Prostate gland (tissue), 2 donors: ENCODE measurements at places on chromosomes 12 and 14. TPM values are rescaled to one million over a fixed set of nuclear protein-coding genes. Genes with fewer than 3 reads are reported as not detected.
A peak's percentile ranks its signal among the peaks of the same experiment; 100 is the strongest.

GRCh38 chr12:57185403-57185802 is 31.2 kb upstream of the NXPH4 start:
- DNase-seq, result no peak

Gene NINJ2
- 1.1 TPM for total RNA-seq

DNA sequence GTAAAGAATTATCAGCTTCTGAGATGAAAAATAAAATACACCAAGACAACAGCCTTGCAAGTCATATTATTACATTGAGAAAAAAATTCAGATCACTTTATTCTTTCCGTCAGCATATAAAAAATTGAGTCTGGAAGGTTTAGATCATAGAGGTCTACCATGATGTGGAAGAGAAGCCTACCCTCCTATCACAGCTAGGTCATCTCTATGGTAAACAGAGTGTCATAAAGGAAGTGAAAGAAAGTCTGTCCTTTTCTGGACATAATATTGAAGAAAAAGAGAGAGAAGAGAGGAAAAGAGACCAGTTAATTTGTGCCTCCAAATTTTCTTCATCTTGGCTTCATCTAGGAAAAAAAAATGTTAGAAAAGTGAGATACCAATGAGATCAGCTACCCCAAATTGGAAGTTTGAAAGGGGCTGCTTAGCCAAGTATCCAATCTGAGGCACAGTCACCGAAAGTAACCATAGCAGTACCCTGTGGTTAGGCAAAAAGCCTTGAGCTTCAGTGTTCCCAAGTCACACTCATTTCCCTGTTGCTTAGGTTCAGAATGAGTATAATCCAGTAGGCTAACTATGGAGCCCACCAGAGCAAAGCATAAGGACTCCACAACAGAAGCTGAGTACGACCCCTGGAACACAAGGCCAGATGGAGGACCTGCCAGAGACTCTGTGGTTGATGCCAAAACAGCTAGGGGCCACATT is 38.1 kb downstream of the DUSP6 start:
- no peak for DNase-seq

Gene ABCD2
- not detected for total RNA-seq

- DNase-seq, result no peak
These were observed 30.9 kb upstream of the AMN start for GRCh38 chr14:102891556-102891955.

- no peak for DNase-seq
These were observed 46.5 kb downstream of the DCAF5 start for GRCh38 chr14:69106451-69106850.

GRCh38 chr14:102988054-102988453 is 65.6 kb downstream of the AMN start:
- DNase-seq, result no peak

GRCh38 chr14:33085799-33086198 is 147.1 kb downstream of the NPAS3 start:
- no peak for DNase-seq

- DNase-seq, result no peak
These were observed 27.0 kb downstream of the GPR19 start for GRCh38 chr12:12669020-12669419.

- no peak for DNase-seq
These were observed 298.1 kb upstream of the FOXG1 start for GRCh38 chr14:28468191-28469151.

Gene ENDOU
- total RNA-seq, result 1.0 TPM

GRCh38 chr14:33631441-33631840 is 319.4 kb downstream of the EGLN3 start:
- DNase-seq, result no peak

DNA sequence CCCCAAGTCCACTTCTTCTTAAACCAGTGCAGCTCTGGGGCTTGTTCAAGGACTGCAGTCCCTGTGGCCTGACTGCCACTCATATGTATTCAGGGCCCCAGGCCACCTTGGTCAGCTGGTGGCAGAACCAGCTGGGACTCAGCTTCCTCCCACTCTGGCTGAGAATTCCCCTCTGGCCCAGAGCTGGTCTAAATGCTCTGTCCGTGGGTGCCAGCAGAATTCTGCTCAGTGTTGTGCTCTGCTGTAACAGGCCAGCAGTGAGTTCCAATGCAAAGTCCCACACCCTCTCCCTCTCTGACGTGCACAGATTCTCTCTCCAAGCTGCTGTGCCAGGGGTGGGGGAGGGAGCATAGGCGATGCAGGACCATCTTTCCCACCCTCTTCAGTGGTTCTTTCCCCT is 210.4 kb upstream of the RGS6 start:
- DNase-seq, result no peak

GRCh38 chr12:122747224-122748135 is 5.1 kb upstream of the DENR start:
- no peak for DNase-seq

DNA sequence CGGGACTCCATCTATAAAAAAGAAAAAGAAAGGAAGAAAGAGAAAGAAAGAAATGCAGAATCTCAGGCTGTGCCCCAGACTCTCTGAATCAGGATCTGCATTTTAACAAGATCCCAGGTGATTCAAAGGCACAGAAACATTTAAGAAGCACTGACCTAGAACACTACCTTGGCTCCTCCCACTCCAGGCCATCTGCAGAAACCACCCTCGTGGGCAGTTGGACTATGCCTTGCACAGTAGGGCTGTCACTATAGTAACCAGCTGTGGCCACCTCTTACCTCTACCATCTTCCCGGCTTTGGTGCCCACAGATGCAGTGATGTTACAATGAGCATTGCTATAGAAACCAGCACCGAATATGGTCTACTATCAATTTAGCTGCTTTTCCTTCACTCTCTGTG is 110.9 kb upstream of the PWP1 start:
- DNase-seq, result no peak

DNA sequence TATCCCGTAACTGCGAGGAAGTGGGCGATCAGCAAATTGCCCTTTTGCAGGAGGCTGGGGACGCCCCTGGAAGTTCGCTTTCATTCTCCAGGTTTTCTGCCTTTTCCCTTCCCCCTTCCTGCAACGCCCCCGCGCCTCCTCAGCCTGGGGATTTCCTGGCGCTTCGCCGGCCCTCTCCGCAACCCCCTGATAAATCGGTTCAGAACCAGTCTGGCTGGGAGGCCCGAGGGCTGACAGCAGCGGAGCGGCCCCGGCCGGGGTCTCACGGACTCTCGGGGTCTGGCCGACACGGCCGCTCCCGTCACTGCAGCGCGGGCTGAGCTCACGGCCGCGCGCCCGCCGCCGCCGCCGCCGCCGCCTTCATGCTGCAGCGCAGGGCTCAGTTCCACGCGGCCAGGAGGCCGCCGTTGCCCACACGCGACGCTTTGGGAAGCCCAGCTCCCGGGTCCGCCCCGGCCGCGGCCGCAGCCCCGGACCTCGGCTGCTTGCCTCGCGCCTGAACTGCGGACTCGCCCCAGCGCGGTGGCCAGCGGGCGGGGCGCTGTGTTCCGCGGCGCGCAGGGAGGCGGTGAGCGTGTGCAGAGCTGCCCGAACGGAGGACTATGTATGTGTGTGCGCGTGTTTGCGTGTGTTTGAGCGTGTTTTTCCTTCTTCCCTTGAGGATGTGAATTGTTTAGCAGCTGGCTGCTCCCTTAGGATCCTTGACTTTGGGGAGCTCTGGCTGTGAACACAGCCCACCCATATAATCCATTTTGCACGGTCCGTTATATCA is at the start of gene LRFN5:
LRFN5 (plus strand) TSS at position 345 of the 772 bp plus-strand sequence.
- DNase-seq, result no peak

GRCh38 chr12:9064815-9065606 is 50.7 kb downstream of the A2M start:
- peak; percentile 93 for DNase-seq

DNA sequence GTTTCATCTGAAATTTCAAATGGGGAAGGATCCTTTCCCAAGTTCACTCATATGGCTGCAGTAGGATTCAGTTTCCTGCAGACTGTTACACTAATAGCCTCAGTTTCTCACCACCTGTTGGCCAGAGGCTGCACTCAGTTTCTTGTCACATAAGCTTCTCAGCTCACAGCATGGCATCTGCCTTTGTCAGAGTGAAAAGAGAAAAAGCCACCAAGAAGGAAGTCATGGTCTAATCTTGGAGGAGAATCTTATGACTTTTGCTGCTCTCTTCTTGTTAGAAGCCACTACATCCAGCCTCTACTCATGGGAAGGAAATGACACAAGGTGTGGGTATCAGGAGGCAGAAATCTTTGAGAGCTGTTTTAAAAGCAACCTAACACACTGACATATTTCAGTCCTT is 39.4 kb upstream of the BTG1 start:
- no peak for DNase-seq

Gene PTPN6
- total RNA-seq, result 30.6 TPM

Gene ZC3H10
- 9.1 TPM for total RNA-seq

GRCh38 chr12:132818562-132818961 is 10.1 kb downstream of the GOLGA3 start:
- DNase-seq, result no peak

DNA sequence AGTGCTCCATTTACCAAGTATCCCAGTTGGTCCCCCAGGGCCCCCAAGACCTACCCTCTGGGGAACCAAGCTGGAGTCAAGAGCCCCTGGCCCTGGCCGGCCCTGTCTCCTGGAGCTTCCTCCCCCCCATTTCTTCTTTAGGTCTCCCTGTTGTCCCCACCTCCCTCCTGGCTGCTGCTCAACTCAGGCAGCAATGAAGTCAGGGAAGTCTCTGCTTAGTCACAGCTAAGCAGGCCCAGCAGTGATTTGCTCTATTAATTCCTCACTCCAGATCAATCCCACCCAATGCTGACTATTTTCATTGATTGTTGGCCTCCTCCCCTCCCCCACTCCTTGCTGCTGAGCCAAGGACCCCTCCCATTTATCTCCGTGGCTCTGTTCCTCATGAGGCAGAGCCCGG is 28.3 kb downstream of the VSX2 start:
- DNase-seq, result no peak

GRCh38 chr12:54680374-54680773 is 32.2 kb upstream of the DCD start:
- DNase-seq, result no peak

Gene ABHD12B
- not detected for total RNA-seq

DNA sequence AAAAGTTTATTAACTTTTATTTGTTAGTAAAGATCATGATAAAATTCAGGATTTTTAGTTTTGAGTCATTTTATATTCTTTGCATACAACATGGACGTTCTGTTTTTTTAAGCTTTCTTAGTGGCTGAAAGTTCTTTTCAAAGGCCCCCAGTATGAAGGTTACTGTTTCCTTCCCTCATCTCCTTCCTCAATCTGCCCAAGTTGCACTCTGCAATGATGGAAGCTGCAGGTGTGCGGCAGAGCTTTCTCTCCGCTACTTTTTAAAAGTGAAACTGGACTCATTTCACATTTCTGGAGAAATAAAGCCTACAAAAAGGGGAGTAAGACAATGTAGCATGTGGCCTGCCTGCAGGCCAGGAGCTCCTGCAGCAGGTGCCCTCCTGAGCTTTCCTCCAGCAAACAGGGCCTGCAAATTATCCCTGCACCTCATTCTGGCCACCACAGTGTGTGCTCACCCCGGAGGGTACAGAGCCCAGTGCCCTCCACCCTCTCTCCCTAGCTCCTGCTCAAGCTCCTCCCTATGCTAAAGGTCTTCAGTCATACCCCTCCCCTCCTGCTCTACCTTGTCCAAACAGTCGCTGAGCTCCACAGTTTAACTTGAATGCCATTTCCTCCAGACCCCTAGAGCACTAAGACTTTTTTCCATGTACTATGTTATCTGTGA is 78.9 kb downstream of the SETD3 start:
- no peak for DNase-seq

- no peak for DNase-seq
These were observed 20.2 kb downstream of the TMEM106C start for GRCh38 chr12:47983541-47984115.

DNA sequence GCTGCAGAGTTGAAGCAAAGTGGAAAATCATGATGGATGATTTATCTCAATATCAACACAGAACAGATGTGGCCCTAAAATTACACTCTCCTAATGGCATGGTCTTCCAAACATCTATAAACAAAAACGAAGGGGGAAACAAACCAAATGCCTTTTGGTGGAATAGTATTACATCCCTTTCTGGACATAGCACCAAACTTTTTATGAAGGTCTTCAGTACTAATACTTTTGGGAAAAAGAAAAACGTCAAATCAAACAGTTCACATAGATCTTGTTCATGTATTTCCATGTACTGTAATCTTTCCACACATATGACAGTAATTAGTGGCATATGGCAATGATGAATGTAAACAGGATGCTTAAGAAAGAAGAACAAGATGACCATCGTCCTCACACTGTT is 22.9 kb upstream of the ANAPC7 start:
- DNase-seq, result no peak

Gene PPP1R1A
- 0.87 TPM for total RNA-seq

DNA sequence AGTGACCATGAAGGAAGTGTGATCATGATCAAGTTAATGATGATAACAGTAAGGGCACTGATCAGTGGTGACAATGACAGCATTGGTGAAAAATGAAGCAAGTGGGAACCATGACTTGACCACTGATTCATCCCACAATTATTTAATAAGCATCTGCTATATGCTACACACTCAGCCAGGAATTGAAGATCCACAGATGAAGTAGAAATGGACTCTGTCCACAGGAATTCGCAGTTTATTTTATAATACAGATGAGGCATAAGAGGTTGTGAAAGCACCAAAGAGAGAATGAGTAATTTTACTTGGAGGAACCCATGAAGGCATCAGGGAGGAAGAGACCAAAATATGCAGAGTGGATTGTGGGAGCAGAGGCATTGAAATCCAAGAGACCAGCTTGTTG is 33.8 kb upstream of the SMUG1 start:
- no peak for DNase-seq

Gene GALNT9
- total RNA-seq, result 0.14 TPM

Gene KRT75
- total RNA-seq, result not detected

GRCh38 chr14:34063470-34064164 is 112.7 kb upstream of the EGLN3 start:
- DNase-seq, result no peak

Gene CFL2
- total RNA-seq, result 79.2 TPM

Gene OTX2
- not detected for total RNA-seq

- DNase-seq, result no peak
These were observed 39.8 kb downstream of the SLC24A4 start for GRCh38 chr14:92362781-92363235.

- DNase-seq, result no peak
These were observed 114.5 kb downstream of the ETV6 start for GRCh38 chr12:11763760-11764520.

GRCh38 chr12:49945394-49946080 is 5.0 kb upstream of the AQP2 start:
- DNase-seq, result peak; percentile 37

DNA sequence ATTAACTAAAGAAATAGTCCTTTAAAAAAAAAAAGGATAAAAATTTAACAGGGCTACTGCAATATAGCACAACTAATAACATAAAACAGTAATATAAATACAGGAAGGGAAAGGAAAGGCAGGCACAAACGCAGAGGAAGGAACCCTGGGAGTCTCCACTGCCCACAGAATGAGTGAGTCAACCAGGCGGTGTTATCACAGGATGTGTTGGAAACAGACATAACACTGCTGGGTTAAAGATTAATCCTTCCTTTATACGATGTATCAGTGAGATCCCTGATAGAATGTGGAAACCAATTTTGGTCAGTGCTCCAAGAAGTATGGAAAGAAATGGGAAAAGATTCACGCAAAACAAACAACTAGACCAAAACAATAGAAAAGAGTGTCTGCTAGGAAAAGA is 47.9 kb downstream of the FGD6 start:
- no peak for DNase-seq

Gene BTBD7
- total RNA-seq, result 25.8 TPM
